Bone marrow (tissue), 2 donors: ENCODE measurements at places on chromosomes 16 and 17.

DNA sequence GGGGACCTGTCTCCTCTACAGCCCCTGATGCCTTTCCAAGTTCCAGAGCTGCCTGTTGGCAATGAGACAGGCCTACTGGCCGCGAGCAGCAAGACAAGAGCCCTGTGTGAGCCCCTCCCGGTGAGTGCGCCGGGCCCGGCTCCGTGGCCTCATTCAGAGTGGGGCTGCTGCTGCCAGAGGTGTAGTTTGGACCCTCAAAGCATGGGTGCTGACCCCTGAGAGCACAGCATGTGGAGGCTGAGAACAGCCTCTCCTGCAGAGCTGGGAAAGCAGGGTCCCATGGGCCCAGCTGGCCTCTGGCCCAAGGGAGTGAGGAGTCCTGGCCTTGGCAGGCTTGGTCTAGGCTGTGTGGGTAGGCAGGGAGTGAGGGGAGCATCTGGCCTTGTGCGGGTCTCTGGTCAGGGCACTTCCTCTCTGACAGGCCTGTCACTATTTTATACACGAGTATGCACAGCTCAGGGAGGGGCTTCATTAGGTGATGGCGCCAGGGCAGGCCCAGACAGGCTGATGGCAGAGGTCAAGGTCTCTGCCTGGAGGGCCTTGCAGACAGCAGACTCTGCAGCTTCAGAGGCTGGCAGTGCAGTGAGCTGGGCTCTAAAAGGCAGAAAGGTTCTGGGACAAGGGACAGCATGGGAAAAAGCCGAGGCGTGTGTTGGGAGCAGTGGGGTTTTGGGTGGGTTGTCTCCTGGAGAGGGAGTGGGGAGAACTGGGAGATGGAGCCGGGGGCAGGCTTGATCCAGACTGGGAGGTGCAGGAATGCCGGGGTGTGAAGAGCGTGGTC, 43.4 kb downstream of the ADCY7 start:
- no peak for DNase-seq

DNA sequence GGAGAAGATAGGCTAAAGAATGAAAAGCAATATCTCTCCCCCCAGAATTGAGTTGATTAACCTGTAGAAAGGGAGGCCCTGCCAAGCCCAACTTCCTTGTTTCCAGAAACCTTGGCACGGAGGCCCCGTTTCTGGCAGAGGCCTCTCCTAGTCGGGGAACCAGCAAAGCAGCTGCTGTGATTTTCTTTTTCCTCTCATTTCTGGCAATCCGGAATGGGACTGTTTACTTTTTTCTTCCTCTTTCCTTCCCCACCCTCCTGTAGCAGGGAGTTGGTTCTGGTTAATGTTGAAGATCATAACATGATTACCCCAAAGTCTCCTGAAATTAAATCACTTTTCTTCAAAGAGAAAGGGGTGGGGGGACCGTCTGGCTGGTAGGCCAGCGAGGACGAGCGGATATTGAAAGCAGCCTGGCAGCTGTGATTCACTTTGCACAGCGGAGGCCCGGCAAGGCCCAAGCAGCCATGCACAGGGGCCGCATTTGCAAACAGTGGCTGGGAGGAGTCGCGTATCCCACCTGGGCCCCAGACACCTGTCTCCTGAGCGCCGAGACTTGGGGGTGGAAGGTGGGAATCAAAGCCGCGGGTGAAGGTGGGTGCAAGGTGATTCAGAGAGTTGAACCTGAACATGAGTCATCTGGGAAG, 51.5 kb downstream of the NTN1 start:
- DNase-seq, result no peak

- DNase-seq, result no peak
Observed at GRCh38 chr17:69560987-69561441, 146.5 kb downstream of the MAP2K6 start.

DNA sequence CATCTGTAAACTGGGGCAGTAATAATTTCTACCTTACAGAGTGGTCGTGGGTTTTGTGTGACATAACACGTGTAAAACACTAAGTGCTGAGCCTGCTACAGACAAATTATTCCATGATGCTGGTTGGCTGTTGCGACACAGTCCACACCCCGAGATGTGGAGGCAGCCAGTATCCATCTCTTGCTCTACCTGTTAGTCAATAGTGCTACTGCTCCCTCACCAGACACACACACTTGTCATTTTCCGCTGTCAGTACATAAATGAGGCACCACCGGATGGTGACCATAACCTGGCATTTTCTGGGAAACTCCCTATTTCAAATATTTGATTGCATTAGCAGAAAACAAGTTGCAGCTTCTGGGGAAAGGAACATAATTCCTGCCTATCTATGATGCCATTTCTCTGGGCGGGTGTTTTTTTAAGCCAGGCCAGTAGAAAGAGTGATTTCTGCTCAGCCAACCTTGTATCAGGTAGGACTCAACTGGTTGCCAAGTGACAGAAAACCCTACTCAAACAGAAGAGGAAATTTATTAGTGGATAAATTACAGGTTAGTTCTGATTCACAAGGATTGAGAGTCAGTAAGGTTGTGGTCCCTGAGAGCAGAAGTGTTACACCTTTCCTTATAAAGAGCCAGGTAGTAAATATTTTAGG, 24.1 kb downstream of the DNAJA2 start:
- no peak for DNase-seq

GRCh38 chr17:15213381-15214087, 51.6 kb downstream of the PMP22 start:
- DNase-seq, result no peak
